ENCODE measurements at places on chromosomes 16 and 17. TPM values are rescaled to one million over a fixed set of nuclear protein-coding genes. Genes with fewer than 3 reads are reported as not detected.

PRSS22 gene
- 60.2 TPM for total RNA-seq

CNTNAP4 gene
- total RNA-seq: 1.8 TPM

SERPINF2 gene
- total RNA-seq: 140 TPM

NPIPA3 gene
- 0.88 TPM for total RNA-seq

CCDC144A gene
- 0.48 TPM for total RNA-seq

NGFR gene
- total RNA-seq: 2.4 TPM

SOX15 gene
- total RNA-seq: 0.13 TPM

KRT13 gene
- total RNA-seq: 5.3 TPM

C17orf50 gene
- total RNA-seq: not detected

KRT33B gene
- not detected for total RNA-seq

TPSD1 gene
- not detected for total RNA-seq

DBNDD1 gene
- 5.5 TPM for total RNA-seq

C16orf95 gene
- total RNA-seq: 4.7 TPM
